NCI-H446 treated with DMSO at 0.1 percent for 48 hours (cell line): ENCODE measurements at places on chromosomes 12 and 14.
A peak's percentile ranks its signal among the peaks of the same experiment; 100 is the strongest.

- DNase-seq = no peak
Observed at GRCh38 chr14:68688872-68689371, 103.9 kb downstream of the ZFP36L1 start.

GRCh38 chr12:52949413-52950331, 754 bp downstream of the KRT18 start:
- no peak for DNase-seq

DNA sequence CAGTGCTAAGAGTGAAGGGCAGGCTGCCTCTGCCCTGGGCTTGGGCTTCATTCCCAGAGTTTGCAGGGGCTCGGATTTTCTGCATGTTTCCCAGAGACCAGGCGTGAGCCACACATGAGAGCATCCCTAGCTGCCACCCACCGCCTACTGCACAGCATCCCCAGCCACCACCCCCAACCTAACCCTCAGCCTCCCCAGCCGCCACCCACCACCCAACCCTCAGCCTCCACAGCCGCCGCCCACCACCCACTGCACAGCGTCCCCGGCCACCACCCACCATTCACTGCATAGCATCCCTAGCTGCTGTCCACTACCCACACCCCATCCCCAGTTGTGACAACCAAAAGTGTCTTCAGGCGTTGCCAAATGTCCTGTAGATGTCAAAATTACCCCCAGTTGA, 22.6 kb downstream of the FGF6 start:
- no peak for DNase-seq

DNA sequence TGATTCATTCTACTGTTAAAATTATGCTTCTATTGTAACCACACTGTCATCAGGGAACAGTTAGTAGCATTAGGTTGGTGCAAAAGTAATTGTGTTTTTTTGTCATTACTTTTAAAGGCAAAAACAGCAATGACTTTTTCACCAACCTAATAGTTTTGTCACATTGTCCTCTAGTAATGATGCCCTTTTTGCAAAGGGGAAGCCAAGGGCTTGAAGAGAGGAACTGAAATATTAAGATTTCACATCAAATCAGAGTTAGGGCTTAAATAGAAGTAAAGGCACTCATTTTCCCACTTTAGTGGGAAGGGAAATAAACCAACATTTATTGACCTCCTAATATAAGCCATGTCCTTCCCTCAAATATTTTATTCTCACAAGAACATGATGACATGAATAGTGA, 273.7 kb downstream of the NRXN3 start:
- no peak for DNase-seq

DNA sequence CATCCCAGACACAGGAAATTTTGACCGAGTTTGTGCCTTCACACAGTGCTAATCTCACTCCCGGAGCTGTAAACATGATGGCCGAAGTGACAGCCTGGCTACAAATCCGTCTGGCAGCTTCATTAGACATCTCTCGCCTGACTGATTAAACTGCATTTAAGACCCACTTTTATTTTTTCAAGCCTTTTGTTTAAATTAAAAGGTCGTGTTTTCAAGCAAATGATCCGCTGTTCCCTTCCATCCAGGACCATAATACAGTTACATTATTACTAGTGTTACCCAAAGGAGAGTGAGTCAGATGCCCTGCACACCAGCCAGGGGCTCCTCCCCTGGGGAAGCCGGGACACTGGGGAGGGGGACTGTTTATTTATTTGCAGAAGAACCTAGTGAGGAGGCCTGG, 200.2 kb downstream of the EXOC5 start:
- DNase-seq = no peak

DNA sequence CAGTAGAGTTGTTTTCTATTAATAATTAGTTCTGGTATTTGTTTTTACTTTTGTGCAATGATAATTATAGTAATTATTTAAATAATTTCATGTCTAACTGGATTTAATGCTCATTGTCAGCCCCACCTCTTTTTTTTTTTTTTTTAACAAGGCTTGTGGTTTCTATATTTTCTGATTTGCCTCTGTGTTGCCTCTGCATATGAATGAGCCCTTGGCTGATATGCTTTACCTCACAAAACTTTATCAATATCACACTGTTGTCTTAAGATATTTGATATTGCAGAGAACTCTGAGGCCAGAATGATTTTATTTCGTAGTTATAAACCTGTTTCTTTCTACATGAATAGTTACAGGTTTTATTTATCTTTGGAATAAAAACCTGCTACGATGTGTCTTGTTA, 116.2 kb upstream of the ATP2B1 start:
- DNase-seq = no peak

DNA sequence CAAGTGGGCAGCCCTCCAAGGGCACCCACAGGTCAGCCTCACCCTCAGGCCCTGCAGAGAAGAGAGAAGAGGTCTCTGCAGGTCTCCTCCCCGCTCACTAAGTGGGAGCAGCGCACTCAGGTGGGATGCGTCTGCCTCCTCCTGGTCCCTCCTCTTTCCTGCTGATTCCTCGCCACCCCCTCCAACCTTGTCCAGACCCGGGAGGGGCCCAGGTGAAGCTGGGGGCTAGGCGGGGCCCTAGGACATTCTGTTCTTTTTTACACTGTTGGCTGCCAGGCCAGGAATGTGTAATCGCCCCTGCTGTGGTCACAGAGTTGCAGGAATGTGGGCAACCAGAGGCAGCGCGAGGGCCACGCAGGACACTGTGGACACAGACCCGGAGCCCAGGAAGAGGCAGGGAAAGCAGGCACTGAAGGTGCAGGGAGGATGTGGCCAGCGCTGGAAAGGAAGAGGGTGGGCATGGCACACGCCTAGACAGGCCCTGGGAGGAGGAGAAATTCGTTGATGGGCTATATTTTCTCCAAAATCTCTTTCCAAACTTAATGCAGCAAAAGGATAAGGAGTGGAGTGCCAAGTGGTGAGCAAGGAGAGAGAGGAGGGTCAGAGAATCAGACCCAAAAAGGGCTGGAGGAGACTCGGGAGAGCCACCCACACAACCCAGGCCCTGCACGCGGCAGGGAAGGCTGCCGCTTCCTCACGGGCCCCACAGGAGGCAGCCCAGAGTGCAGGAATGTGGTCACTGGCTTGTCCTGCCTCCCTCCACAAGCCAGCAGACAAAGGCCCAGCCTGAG, 911 bp upstream of the SCNN1A start:
- no peak for DNase-seq

DNA sequence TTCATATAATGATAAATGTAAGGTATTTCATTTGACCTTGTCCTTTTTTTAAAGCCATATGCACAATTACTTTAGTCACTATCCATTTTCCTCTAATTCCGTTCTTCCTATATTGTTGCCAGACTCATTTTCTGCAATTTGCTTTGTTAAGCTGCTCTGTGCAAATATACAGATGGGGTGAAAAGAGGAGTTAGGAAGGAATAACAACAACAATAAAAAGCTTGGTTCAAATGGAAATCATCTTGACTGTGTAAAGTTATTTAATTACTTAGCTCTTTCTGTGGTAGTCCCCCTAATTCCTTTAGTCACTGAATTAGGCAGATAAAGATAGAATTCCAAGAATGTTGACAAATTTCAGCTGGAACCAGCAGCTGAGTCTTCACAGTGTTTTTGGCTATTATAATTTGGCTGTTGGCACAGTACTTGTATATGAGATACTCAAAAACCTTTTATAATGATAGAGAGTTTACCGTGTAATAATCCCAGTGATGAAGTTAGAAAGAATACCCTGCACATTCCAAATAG, 838.0 kb downstream of the RPS29 start:
- DNase-seq = no peak

- DNase-seq = no peak
Observed at GRCh38 chr12:132578826-132579225, 31.6 kb downstream of the LRCOL1 start.

GRCh38 chr12:8685051-8685450, 12.7 kb upstream of the RIMKLB start:
- no peak for DNase-seq

GRCh38 chr14:36524220-36524837, 4.3 kb upstream of the NKX2-1 start:
- DNase-seq = no peak

DNA sequence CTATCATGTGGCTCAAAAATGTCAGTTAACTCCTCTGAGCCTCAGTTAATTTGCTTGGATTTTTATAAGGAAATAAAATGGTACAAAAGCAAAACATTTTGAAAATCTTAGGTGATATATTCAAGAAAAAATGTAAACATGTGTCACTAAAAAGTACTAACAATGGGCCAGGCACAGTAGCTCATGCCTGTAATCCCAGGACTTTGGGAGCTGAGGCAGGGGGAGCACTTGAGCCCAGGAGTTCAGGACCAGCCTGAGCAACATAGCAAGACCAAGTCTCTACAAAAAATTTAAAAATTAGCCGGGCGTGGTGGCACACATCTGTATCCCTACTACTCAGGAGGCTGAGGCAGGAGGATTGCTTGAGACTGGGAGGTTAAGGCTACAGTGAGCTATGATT, 25.7 kb downstream of the AQP6 start:
- DNase-seq = no peak

- no peak for DNase-seq
Observed at GRCh38 chr12:42823679-42824078, 234.1 kb upstream of the PRICKLE1 start.

GRCh38 chr12:21773263-21773741, 1.2 kb downstream of the KCNJ8 start:
- no peak for DNase-seq

DNA sequence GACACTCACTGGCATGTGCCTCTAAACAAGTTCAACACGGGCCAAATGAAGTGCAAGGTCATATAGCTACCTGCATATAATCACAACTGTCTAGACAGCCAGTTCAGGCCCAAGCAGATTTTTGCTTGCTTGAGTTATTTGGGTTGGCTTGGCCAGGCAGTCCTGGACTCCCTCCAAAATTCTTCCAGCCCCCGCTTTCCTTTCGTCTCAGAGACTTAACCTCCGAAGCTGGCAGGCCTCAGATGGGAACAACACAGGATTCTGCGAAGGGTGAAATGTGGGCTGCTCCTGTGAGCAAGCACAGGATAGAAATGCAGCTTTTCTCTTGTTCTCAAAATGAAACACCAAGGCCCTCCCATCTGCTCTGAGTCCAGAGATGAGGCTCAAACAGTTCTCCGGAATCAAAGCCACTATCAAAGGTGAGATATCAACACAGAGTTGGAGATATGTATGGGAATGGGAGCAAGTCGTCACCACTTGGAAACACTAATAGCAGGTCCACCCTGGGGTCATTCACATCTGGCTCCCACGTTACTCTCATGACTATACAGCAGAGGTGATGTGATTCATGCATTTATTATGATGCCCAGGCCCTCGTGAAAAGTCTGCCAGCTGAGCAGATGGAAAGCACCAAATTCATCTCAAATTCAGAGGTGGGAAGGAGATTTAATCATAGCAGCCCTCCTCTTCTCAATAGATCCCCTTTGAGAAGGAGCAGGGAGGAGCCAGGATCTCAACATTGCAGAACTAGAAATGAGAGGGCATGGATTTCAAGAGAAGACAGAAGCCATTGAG, 389.8 kb downstream of the NUAK1 start:
- DNase-seq = peak; percentile 63

- DNase-seq = no peak
Observed at GRCh38 chr14:100609331-100609870, 22.2 kb upstream of the BEGAIN start.

GRCh38 chr12:94202245-94203180, 54.1 kb downstream of the PLXNC1 start:
- no peak for DNase-seq

GRCh38 chr14:64656986-64657385, 47.2 kb upstream of the PLEKHG3 start:
- DNase-seq = no peak

DNA sequence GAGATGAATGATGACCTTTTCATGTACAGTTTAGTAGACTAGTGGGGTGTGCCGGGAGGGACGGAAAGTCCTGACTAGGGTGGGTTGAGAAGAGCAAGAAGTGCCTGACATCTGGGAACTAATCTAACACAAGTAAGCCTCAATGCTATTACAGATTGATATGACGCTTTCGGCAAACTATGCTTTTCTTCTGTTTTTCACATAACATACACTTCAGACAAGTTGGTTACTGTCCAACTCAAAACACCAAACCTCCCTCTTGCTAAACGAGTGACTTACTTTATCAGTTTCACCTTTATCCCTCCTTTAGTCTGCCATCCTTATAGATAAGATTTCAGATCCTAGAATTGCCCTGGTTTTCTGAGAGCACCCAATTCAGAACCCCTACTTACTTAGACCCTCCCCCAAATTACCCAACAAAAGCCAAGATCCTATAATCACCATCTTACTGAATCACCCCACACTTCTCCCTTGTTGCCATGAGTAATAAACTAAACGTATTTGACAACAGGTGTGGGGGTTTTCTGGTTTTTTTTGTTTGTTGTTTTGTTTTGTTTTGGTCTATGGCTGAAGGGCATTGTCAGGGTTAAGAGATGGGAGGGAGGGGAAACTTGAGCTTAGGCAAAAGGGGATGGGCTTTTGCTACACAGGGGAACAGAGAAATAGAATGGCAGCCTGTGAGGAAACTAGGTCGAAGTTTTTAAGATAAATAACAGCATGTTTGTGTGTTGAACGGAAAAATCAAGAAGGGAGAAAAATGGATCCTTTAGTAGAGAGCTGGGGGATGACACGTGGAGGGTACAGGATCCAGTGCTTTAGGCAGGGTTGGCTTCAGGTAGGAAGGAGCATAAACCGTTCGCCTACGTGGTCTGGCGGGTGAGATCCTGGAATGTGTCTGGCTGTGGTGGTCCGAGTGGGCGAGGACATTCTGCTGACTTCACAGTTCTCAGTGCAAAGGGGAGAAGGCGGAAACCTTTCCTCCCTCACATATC, 6.1 kb upstream of the PSMA3 start:
- no peak for DNase-seq

GRCh38 chr14:93061380-93062012, 54.2 kb downstream of the ITPK1 start:
- no peak for DNase-seq

DNA sequence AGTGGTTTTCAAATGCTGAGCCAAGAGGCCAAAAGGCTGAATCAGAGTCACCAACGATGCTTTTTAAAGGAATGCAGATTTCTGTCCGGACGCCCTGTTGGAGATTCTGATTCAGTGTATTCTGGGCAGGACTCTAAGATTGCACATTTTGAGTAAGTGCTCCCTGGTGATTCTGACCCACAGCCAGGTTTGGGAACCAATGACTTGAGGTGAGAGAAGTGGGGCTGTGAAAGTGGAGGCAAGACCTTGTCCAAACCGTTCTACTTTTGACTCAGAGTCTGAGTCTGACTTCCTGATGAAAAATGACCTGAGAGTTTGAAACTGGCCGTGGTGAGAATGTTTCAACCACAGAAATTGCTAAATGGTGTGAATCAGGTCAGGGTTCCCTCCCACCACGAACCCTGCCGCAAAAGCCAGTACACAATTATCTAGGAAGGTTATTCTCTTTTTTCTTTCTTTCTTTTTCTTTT, 90.2 kb downstream of the NTN4 start:
- DNase-seq = no peak

DNA sequence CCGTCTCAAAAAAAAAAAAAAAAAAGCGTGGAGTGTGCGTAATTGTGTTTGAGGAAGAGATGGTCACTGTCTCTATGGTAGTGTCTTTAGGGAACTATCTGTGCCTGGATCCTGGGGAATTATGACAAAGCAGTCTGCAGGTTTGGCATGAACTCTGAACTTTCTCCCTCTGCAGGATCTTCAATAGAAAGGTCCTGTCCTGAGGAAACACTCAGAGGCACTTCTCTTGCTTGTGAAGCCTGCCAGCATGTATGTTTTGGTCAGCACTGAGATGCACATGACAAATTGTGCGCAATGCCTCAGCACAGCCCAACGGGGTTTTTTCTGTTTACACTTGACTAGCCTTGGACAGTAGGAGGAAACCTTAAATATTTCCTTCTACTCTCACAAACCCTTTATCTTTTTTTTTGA, 46.6 kb downstream of the ATF7 start:
- no peak for DNase-seq

GRCh38 chr12:67592228-67593011, 56.1 kb upstream of the DYRK2 start:
- DNase-seq = no peak

- no peak for DNase-seq
Observed at GRCh38 chr14:92951912-92952471, 29.0 kb downstream of the CHGA start.
